ENCODE measurements at places on chromosomes 3 and 15.
A peak's percentile ranks its signal among the peaks of the same experiment; 100 is the strongest.

DNA sequence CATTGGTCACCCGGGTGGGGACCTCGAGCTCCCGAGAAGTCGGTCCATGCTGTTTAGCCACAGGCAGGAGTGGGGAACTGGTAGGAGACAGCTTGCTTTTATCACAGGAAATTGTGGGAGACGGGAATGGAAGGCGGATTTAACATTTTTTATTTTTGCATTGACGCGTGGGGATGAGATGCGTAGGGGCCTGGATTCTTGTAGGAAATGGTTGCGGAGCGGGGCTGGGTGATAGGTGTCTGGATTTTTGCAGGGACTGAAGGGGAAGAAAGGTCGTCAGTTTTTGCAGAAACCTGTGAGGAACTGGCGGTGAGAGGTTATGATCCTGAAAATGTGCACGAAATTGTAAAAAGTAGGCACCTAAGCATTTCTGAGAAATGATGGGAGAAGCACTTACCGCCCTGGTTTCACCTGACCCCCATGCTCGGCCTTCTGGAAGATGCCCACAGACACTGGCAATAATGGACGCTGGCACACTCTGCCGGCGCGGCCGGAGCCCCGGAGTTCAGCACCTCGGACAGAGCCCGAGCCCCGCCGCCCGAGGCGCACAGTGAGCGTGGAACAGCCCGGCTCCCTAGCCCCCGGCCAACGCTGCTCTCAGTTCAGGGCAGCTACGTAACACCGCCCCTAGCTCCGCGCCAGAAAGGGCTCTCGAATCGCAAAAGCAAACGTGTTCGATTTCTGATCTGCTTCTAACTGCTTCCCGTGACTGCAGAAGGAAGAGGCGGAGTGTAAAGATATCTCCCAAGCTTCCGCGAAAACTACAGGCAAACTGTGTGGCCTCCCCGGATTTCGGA lies 928 bp downstream of the ANKRD34C start:
- peak; percentile 79 for ATAC-seq

- ATAC-seq = no peak
Observed at GRCh38 chr3:13651057-13651400, 102.1 kb downstream of the FBLN2 start.

DNA sequence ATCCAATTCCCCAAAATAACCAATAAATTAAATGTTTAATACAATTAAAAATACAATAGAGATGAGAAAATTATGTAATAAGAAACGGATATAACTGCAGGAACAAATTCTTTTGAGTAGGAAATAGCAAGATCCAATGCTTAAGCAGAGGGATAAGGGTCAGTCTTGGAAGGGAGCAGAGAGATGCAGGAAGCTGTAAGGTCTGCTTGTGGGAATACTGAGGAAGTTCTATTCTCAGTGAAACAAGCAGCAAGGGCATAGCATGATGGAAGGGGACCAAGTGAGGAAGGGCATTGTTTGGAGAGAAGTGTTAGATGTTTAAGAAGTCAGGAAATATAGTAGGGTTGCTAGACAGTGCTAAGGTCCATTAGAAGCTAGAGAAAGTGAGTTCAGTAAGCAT lies 409.0 kb downstream of the TBC1D5 start:
- no peak for ATAC-seq

DNA sequence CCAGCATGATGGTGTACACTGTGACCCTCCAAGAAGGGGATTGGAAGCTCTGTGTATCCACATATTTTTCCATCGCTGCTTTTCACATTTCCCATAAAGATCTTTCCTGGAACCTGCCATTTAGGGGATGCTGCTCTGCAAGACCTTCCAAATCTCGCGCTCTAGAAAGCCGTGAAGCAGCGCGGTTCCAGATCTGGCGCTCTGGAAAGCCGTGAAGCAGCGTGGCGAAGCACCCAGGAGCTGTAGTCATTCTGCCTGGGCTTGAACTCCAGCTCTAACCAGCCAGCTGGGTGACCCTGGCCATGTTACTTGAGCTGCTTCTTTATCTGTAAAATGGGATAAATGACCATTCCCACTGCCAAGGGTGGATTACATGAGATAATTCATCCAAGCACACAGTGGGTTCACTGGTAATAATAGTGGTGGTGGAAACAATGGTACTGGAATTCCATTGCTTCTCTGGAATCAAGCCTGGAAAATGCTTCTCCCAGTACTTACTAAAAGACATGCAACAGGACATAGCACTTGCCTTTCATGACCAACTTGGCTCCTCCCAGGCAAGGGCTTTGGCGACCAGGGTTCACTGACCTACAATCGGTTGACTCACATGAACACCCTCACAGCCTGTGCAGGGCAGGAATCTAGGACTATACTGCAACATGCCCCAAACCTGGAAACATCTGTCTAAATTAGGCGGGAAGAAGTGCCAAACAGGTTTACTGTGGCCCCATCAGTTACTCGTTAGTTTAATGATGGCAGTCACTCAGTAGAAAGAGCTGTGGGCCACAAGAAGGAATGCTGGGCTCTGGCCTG lies 70.7 kb downstream of the XXYLT1 start:
- no peak for ATAC-seq

- ATAC-seq = no peak
Observed at GRCh38 chr15:85036716-85037115, 55.1 kb downstream of the PDE8A start.

GRCh38 chr3:192223815-192224214 lies 503.5 kb downstream of the FGF12 start:
- no peak for ATAC-seq

- ATAC-seq = peak; percentile 45
Observed at GRCh38 chr3:183254487-183255347, 1.7 kb downstream of the B3GNT5 start.

- no peak for ATAC-seq
Observed at GRCh38 chr3:183491923-183492848, 63.3 kb downstream of the KLHL6 start.

- ATAC-seq = peak; percentile 87
Observed at GRCh38 chr15:98954411-98954810, 53.2 kb downstream of the PGPEP1L start.

- ATAC-seq = no peak
Observed at GRCh38 chr15:69601711-69602504, 149.3 kb downstream of the RPLP1 start.

GRCh38 chr3:70501561-70501960 lies 189.1 kb upstream of the MDFIC2 start:
- ATAC-seq = no peak

DNA sequence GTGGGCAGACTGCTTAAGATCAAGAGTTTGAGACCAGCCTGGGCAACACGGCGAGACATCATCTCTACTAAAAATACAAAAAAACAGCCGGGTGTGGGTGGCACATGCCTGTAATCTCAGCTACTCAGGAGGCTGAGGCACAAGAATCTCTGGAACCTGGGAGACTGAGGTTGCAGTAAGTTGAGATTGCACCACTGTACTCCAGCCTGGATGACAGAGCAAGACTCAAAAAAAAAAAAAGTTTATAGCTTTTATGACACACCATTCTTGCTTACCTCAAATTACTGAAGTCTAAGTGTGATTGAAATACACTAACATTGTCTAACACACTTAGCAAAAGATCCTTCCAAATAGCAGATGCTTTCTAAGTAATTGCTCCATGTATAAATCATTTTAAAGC lies 207.6 kb downstream of the STAG1 start:
- no peak for ATAC-seq

DNA sequence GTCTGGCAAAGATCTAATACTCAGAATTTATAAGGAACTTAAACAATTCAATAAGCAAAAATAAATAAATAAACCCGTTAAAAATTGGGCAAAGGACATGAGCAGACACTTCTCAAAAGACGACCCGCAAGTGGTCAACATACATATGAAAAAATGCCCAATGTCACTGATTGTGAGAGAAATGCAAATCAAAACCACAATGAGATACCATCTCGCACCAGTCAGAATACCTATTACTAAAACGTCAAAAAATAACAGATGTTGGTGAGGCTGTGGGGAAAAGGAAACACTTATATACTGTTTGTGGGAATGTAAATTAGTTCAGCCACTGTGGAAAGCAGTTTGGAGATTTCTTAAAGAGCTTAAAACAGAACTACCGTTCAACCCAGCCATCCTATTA lies 188.0 kb upstream of the MRPL3 start:
- ATAC-seq = no peak

GRCh38 chr3:21894459-21895340 lies 143.7 kb upstream of the ZNF385D start:
- no peak for ATAC-seq

GRCh38 chr15:88932271-88932874 lies 19.2 kb upstream of the MFGE8 start:
- peak; percentile 93 for ATAC-seq

DNA sequence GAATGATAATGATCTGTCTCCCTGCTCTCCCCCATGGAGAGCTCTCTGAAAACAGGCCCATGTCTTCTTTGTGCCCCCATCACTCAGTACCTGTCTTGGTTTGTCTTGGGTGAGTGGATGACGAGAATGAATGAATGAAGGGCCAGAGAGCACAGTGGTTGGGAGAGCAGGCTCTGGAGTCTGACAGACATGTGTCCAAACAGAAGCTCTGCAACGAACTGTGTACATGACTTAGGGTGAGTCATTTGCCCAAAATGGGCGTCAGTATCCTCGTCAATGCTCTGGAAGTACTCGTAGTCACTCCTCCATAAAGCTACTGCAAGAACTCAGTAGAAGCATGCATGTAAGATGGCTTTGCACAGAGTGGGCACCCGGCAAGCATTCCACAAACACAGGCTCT lies 170.2 kb upstream of the TLE3 start:
- no peak for ATAC-seq

DNA sequence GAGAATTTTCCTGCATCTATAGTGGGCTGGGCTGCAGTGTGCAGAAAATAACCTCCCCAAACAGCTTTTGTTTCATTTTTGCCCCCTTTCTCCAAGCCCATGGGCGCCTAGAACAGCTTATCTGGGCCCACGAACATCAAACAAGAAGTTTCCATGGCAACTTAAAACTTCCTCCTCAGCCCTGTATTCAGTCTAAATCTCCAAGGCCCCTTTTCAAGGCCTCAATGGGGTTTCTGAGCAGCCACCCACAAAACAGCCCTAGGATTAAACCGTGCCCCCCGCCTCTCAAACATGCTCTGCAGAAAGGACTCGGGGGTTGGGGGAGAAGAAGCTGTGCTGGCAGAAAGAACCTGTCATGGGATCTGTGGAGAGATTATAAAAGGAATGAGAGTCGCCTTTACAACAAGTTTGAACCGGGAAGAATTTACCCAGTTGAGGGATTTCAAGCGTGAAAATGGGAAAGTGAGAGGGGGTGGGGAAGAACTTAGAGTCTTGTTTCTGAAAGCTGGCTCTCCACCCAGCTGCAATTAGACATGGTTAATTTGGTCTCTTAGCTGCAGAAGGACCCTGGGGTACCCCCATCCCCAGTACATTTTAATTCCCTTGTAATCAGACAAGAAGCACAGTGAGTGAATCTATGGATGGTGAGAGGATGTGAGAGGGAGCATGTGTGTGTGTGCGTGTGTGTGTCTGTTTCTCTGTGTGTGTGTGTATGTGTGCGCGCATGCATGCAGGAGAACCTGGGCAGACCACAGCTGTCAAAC lies 4.3 kb upstream of the FAM107A start:
- peak; percentile 64 for ATAC-seq

DNA sequence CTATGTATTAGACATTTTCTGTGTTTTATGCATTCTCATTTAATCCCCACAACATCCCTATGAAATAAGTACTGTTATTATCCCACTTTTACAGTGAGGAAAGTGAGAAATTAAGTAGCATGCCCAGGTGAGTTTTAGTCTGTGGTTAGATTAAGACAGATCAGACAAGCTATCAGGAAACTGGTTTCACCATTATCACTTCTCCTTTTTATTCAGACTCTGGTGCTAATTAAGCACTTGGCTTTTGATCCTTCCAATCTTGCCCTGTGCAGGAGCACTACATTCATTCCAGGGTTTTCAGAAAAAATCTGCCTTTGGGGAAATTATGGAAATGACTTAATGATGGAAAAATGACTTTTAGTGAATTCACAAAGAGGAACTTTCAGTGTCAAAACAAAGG lies 115.2 kb downstream of the TMEM108 start:
- ATAC-seq = no peak

GRCh38 chr15:73017987-73018386 lies 34.3 kb upstream of the NEO1 start:
- ATAC-seq = no peak

GRCh38 chr15:93028632-93029213 lies 60.3 kb downstream of the RGMA start:
- peak; percentile 4 for ATAC-seq

DNA sequence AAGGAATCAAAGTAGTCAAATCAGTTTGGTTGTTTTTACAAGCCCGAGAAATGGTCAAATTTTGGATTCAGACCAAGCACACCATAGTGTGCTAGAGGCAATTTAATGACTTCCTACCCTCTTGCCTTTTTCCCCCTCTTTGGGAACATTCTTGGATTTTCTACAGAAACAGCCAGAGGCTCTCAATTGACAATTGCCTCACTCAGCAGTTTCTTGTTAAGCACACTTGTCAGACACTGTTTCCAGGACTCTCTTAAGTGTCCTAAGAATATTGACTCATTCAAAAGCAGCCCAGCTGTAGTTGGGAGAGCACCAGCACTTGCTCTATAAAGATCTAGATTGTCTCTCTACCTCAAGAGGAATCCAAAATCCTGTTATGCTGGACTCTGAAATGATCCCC lies 1.5 kb upstream of the SLC35G2 start:
- ATAC-seq = no peak

DNA sequence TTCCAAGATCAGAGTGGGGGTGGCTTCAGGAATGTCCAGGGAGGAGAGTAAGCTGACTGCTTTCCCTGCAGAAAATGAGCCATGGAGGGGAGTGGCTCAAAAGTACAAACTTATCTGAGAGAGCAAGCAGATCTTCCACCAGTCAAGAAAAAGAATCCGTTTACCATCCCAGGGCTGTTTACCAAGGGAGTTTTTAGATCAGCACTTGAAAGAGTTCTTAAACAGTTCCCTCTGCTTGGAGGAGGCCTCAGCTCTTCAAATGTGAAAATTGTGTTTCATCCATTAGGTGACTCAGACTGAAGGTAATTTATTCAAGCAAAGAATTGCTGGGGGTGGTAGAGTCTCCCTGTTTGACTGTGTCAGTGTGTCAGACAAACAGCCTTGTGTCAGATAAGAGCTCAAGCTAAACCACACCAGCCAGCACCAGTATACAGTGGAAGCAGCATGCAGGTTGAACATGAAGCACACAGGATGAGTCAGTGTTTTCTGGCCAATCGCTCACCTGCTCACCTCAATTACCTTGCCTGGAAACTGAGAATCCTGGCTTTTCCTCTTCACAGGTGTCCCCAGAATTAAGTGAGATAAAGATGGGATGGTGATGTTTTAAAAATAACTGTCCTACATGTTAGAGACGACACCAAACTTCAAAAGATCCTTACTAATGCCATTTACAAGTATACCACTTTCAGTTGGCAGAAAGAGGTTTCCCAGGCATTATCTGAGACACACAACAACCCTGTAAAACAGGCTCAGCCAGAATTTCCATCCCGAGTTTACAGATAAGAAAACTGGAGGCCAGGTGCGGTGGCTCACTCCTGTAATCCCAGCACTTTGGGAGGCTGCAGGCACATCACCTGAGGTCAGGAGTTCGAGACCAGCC lies 21.7 kb downstream of the SH3BP5 start:
- ATAC-seq = peak; percentile 46

DNA sequence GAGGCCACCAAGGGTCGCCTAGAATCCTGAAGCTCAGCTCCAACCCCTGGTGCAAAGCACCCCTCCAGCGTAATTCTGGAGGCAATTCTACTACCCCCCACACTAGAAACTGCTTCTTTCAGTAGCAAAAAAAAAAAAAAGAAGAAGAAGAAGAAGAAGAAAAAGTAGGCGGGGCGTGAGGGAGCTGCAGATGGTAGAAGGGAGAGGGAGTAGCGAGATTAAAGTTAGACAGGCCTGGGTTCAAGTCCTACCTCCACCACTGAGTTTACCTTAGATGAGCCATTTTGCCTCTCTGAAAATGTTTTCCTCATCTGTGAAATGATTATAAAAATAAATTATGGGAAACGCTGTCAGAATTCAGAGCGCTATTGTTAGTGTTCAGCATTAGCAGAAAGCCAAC lies 913 bp downstream of the FAM174B start:
- no peak for ATAC-seq

Measured in motor neuron (in vitro differentiated cells).